ENCODE measurements at places on chromosomes 5 and 9.

DNA sequence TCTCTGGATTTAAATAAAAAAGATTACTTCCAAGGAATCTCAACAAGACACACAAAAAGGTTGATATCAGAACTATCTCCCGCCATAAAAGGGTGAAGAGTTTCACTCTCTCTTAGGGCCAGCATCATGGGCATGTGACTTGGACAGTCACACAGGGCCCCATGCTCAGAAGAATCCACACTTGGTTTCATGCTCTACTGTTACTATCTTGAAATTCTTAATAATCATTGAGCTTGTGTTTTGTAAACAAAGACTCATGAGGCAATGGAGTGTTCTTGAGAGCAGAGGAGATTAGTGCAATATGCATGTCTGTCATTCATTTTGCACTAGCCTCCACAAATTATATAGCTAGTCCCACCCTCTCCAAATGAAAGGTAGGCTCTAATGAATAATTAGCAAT is 58.4 kb downstream of the HMHB1 start:
- H3K27ac ChIP-seq, result no peak overlapping the region
- no peak for DNase-seq
- H3K4me1 ChIP-seq, result peaks cover 4% of the 10 kb centered on the region
- H3K4me3 ChIP-seq, result no peak overlapping the region
- H3K36me3 ChIP-seq, result no peaks in the 10 kb centered on the region
- no peaks in the 10 kb centered on the region for H3K27me3 ChIP-seq

GRCh38 chr9:76759732-76760131 is 4.5 kb upstream of the PCA3 start:
- H3K27ac ChIP-seq, result no peak overlapping the region
- DNase-seq, result no peak
- H3K4me3 ChIP-seq, result no peak overlapping the region

GRCh38 chr5:67061511-67061910 is 135.1 kb downstream of the CD180 start:
- H3K27me3 ChIP-seq, result no peaks in the 10 kb centered on the region
- peak overlapping the region; percentile 7 for H3K27ac ChIP-seq
- no peak for DNase-seq
- H3K36me3 ChIP-seq, result peaks cover 1% of the 10 kb centered on the region

GRCh38 chr9:17888066-17888465 is 309.2 kb downstream of the SH3GL2 start:
- peaks cover 2% of the 10 kb centered on the region for H3K4me1 ChIP-seq
- H3K4me3 ChIP-seq, result no peak overlapping the region
- H3K36me3 ChIP-seq, result no peaks in the 10 kb centered on the region
- H3K27me3 ChIP-seq, result peaks cover 10% of the 10 kb centered on the region

DNA sequence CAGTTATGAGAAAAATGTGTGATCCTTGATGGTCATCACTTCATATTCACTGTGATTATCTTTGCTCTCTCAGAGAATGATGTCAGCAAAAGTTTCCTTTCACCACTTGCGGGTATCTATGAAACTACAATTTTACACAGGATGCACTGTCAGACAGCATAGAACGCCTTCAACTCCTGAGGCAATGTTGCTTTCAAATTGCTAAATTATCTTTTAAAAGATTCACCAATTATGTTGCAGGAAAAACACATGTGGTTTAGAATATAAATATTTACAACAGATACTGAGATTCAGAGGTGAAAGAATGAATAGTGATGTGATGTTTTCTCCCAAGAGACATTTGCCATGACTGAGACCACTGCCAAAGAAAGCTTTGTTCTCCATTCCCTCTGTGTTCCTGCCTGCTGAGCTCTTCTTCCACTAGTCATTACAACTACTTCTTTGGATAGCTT is 879.8 kb upstream of the DMAC1 start:
- H3K36me3 ChIP-seq, result no peaks in the 10 kb centered on the region
- H3K4me3 ChIP-seq, result no peak overlapping the region
- DNase-seq, result no peak
- no peaks in the 10 kb centered on the region for H3K27me3 ChIP-seq

GRCh38 chr5:14161825-14162556 is 18.8 kb downstream of the TRIO start:
- no peak overlapping the region for H3K4me3 ChIP-seq
- peak overlapping the region; percentile 3 for H3K27ac ChIP-seq
- no peaks in the 10 kb centered on the region for H3K27me3 ChIP-seq

DNA sequence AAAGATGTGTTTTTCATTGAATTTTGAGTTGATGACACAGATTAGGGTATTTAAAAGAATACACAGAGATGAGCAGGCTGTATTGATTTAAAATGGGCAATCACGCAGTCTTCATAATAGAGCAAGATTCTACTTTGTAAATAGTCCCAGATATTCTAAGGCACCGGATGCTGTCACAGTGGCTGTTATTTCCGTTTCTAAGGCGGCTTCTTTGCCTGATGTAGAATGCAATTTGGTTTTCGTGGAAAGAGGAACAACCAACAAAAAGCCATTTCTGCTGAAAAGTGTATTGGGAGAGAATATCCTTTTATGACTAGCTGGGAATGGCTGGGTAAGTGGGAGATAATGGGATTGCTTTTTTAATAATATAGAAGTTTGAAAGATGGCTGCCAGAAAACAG is 17.5 kb downstream of the PRKACG start:
- H3K36me3 ChIP-seq, result no peaks in the 10 kb centered on the region
- peaks cover 2% of the 10 kb centered on the region for H3K4me1 ChIP-seq
- no peak overlapping the region for H3K4me3 ChIP-seq
- H3K27ac ChIP-seq, result no peak overlapping the region
- no peak for DNase-seq
- H3K27me3 ChIP-seq, result peaks cover 6% of the 10 kb centered on the region

GRCh38 chr5:77086368-77086688 is 757 bp downstream of the ZBED3 start:
- no peak for DNase-seq
- H3K4me1 ChIP-seq, result peaks cover 17% of the 10 kb centered on the region
- peak overlapping the region; percentile 100 for H3K27ac ChIP-seq
- H3K36me3 ChIP-seq, result peaks cover 35% of the 10 kb centered on the region
- peak overlapping the region; percentile 96 for H3K4me3 ChIP-seq

DNA sequence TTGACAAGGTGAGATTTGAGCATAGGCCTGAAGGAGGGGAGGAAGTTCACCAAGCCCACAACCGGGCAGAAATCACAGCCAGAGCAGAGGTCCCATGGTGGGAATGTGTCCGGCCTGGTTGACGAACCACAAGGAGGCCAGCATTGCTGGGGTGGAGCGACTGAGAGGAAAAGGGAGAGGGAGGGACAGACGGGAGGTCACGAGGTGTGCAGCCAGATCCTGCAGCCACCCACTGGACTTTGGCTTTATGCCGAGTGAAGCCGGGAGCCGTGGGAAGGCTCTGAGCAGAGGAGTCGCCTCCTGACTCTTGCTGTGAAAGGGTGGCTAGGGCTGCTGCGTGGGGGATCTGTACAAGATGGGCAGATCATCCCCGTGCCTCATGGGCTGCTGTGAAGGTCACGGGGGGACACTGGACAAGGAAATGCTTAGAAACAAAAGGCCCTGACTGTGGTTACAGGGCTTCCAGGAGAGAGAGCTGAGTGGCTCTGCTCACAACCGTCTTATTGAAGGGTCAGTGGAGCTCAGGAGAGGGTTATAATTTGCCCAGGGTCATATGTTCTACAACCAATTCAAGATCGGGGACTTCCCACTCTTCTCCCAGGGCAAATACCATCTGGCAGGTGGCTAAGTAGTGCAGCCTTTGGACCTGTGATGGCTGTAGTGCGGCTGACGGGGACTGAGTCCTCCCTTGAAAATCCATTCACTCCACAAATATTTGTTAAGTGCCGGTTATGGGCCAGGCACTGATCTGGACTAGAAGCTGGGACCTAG is 15.6 kb upstream of the CD74 start:
- DNase-seq, result no peak
- no peaks in the 10 kb centered on the region for H3K36me3 ChIP-seq
- H3K27ac ChIP-seq, result peak overlapping the region; percentile 78
- peaks cover 3% of the 10 kb centered on the region for H3K27me3 ChIP-seq
- H3K4me3 ChIP-seq, result no peak overlapping the region

DNA sequence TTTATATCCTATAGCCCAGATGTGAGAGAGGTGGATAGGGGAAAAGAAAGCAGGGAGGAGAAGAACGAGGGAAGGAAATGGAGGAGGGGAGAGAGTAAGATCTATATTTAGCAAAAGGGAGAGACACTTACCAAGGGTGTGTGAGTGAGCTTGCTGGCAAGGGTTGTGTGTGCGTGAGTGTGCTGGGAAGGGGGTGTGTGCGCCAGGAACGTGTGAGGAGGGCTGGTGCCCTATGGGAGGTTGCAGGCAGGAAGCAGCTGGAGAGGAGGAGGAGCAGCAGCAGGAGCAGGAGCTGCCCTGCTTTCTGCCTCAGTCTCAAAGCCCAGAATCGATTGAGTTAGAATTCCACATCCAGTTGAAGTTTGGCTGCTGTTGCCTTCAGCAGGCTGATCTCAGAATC is 148.3 kb upstream of the RUSC2 start:
- no peak for DNase-seq
- H3K4me1 ChIP-seq, result no peaks in the 10 kb centered on the region
- H3K27me3 ChIP-seq, result no peaks in the 10 kb centered on the region
- H3K27ac ChIP-seq, result peak overlapping the region; percentile 81

DNA sequence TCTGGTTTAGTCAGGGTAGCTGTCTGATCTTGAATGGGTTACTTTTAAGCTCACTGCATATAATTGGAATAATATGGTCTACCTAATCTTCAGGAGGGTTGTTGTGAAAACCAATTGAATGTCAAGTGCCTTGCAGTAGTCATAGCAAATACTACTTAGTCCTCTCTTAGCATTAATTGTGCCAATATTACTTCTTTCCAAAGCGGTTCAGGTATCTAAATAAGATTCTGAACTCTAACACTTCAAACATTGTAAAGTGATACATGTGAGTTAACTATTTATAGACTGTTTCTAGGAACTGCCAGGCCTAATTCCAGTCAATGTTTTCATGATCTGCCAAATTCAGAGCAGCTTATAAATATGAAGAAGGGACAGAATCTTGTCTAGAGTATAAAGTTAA is 140.2 kb downstream of the SH3GL2 start:
- H3K27me3 ChIP-seq, result no peaks in the 10 kb centered on the region
- no peak overlapping the region for H3K4me3 ChIP-seq
- H3K36me3 ChIP-seq, result no peaks in the 10 kb centered on the region
- H3K27ac ChIP-seq, result no peak overlapping the region

DNA sequence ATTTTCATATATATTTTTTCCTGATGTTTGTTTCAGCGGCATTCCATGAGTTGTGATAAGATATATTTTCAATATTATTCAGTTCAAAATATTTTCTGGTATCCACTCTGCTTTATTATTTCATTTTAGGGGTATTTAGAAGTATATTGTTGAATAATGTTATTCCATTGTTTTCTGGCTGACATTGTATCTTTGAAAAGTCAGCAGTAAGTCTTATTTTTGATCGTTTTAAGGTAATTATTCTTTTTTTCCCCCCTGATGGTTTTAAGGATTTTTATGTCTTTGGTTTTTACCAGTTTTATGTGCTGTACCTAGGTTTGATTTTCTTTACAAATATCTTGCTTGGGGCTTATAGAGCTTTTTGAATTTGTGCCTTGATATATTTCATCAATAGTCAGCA is 6.6 kb upstream of the GLRA1 start:
- DNase-seq, result no peak
- H3K4me3 ChIP-seq, result no peak overlapping the region
- H3K27ac ChIP-seq, result no peak overlapping the region
- no peaks in the 10 kb centered on the region for H3K36me3 ChIP-seq

DNA sequence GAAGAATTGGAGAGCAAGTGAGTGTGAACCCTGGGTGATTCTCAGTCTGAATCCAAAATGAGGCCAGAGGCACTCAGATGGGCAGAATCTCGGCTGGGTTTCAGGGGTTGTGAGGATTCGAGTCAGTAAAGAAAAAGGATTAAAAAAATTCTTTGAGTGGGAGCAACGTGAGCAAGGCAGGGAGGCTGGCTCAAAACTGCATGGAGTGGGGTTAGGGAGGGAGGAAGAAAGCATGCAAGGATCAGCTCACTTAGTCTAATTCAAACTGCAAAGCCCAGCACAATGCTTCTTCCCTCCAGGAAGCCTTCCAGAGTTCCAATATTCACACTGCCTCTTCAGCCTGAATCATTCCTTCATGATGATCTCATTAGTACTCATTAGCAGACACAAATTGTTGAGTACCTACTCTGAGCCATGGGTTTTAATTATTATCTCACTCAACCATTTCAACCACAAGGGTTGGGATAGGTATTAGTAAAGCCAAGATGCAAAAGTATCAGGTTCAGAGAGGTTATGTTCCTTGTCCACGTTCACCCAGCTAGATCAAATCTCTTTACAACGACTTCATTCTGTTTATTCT is 95.8 kb downstream of the BRINP1 start:
- no peaks in the 10 kb centered on the region for H3K4me1 ChIP-seq
- no peak overlapping the region for H3K27ac ChIP-seq
- H3K4me3 ChIP-seq, result no peak overlapping the region
- no peak for DNase-seq
